OCI-LY7 (cell line): ENCODE measurements at places on chromosomes 7 and 10. TPM values are rescaled to one million over a fixed set of nuclear protein-coding genes. Genes with fewer than 3 reads are reported as not detected.

DNA sequence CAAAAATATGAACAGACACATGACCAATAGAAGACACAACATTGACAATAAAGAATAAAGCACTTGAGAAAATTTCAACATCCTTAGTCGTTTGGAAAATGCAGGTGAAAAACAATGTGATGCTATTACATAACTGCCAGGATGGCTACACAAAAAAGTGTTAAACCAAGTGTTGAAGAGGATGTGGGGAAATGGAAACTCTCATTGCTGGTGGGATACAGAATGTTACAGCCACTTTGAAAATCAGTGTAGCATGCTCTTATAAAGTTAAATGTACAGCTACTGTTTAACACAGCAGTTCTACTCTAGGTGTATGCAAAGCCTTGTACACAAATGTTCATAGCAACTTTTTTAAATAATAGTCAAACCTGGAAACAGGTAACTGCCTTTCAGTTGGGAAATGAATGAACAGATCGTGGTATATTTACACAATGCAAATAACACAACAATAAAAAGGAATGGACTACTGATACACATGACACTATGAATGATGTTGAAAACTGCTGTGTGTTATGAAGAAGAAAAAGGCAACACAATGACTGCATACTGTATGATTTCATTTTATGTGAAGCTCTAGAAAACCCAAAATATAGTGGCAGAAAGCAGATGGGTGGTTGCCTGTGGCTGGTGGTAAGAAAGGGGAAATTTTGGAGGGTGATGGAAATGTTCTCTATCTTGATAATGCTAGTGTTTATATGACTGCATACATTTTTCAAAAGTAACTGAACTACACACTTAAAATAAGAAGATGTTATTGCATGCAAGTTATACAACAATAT, 102.2 kb upstream of the VIPR2 start:
- no peak for DNase-seq

- DNase-seq = no peak
These were observed 430.8 kb downstream of the PLXNA4 start for GRCh38 chr7:132145466-132145865.

DNA sequence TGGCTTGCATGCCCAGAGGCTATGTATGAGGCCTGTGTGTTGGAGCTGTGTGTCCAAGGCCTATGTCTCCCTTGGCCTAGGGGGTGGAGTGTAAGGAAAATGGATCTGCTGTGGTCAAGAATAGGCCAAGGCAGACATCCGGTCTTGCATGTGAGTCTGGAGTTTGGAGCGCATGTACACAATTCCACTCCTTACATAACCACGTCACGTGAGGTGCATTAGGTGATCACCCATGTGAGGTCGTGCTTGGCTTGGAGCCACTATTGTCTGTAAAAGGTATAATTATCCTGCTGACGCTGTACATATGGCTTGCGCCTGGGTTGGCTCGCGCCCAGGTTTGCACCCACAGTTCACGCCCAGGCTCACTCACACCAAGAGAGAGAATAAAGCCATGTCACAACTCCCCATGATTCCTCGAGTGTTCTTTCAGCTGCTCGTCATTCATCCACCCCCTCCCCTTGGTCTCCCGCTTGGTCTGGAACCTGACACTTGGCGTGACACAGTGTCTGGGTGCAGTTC, 105.5 kb downstream of the BICC1 start:
- no peak for DNase-seq

DNA sequence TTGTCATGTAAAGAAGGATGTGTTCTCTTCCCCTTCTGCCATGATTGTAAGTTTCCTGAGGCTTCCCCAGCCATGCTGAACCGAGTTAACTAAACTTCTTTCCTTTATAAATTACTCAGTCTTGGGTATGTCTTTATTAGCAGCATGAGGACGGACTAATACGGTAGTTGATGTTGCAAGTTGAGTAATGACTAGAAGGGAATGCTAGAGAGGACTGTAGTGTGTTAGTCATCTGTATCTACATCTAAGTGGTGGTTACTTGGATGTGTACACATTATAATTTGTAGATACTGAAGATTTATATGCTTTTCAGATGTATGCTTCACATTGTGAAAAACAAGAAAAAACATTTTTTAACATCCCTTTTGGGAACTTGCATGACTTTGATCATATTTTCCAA, 244.6 kb downstream of the POLR1F start:
- DNase-seq = no peak

DNA sequence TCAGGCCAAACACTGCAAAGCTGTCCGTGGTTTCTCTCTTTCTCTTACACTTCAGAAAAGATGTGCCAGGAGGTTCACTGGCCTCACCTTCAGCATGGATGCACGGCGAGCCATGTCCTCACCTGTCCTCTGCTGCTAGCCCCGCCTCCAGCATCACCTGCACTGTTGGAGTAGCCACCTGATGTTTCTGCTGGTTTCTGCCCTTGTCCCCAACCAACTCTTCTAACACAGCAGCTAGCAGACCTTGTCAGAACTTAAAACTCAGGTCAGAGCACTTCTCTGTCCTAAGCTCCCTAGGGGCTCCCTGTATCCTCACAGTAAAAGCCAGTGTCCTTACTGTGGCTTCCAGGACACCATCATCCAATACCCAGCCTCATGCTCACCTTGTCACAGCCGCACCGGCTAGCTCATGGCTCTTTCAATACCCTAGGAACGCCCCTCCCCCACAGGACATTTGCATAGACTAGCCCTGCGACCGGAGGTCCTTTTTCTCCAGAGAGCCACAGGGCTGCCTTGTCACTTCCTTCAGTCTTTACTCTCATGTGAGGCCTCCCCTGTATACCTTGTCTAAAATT, 15.2 kb downstream of the PALD1 start:
- DNase-seq = peak; percentile 97

GRCh38 chr10:128056303-128057050, 69.7 kb downstream of the MKI67 start:
- no peak for DNase-seq

GRCh38 chr7:94575646-94576045, 66.0 kb downstream of the CASD1 start:
- DNase-seq = no peak

DNA sequence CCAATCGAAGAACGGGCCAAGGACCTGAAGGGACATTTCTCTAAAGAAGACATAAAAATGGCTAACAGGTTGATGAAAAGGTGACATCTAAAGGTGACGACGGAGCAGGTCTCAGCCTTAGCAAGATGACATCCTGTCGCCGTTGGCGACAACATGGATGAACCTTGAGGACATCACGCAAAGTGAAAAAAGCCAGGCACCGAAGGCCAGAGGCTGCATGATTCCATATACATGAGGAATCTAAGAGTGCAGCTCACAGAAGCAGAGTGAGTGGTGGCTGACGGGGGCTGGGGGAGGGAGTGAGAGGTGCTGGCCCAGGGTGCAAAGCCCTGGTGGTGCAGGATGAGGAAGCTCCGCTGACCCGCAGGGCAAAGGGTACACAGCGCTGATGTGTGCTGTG, 34.1 kb upstream of the NKX6-2 start:
- no peak for DNase-seq

- DNase-seq = no peak
These were observed 109.4 kb downstream of the WDFY4 start for GRCh38 chr10:48794074-48794473.

GRCh38 chr7:132138817-132139216, 437.5 kb downstream of the PLXNA4 start:
- DNase-seq = no peak

- DNase-seq = no peak
These were observed 199.4 kb downstream of the CYP26A1 start for GRCh38 chr10:93272884-93273675.

GRCh38 chr7:107874605-107875446, 16.2 kb upstream of the DLD start:
- peak; percentile 63 for DNase-seq

DNA sequence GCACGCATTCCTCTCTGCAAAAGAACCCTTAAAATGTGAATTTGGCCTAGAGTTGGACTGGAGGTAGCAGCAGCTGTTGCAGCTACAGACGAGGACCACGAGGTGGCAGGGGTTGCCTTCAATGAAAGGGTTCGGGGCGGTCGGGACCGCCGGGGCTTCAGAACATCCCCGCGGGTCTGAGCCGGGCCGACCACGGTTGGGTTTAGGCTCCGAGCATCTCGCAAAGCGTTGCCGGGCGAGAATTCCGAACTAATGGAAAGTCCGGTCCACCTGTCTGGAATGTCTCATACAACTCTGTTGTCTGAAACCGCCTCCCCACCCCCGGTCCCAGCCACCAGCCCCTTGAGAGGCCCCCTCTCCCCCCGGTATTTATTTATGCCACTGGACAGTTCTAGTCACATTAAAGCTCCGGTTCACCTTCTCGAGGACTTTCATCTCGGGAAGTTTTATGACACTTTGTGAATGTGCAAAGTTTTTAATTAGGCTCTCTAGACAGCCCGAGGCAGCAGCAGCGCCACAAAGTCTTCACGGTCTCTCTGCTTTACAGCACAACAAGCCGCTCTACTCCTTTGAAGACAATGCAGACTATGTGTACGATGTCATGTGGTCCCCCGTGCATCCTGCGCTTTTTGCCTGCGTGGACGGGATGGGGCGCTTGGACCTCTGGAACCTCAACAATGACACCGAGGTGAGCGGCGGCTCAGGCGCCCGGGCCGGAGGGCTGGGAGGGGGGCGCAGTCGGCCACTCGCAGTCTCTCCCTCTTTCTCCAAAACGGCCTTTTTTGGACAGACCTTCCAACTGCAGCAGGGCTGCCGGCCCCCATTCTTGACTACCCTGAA, 246.2 kb downstream of the SLC25A13 start:
- DNase-seq = peak; percentile 25

DNA sequence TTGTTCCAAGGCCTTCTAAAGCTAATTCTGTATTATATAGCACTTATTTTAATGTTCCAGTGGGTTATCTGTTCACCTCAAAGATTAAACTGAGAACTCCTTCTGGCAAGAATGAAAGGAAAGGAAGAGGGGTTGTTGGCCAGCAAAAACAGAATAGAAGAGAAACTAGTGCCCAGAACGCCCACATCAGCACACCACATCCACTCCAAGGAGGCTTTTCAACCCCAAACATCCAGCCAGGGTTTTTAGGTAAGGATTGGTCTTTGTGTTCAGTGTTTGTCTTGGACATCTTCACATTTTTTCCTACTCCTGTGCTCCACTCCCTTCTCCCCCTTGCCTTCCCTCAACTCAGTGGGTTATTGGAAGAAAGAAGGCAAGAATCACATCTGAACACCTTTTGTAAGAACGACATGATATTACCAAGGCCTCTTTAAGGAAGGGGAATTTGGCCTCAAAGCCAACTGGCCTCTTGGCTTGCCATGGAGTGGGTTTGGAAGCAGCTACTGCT, 55.8 kb downstream of the BICC1 start:
- DNase-seq = no peak

DNA sequence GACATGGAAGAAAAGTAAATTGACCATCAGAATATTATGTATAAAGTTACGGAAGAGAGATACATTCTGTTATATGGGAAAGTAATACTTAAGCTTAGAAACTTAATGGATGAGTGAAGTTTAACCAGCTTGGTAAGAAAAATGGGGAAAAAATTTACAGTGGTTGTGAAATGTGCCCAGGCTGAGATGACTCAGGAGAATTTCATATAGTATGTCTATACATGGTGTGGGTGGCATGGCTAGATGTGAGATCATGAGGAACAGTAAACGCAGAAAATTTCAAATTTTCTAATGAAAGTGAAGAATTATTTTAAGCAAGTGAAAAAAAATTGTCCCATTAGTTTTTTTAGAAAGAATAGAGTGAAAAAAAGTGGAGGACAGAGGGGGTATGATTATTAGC, 552.5 kb upstream of the SORCS1 start:
- no peak for DNase-seq

DNA sequence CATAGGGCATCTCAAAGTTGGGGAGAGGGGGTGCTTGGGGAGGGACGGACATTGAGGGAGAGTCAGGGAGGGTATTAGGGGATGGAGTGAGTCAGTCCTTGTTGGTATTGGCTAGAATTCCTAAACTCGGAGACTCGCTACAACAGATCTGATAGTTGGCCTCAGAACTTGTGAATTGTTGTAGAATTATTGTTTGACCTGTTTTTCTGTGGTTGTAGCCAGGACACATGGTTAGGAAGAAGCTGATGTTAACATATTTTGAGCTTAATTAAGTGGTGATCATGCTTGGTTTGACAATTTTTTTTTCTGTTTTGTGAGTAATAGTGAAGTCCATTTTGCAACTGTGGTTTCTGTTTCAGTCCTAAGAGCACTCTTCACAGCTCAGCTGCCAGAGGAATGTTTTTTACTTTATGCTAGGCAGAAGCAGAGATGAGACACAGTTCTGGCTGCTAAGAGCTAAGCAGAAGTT, 1190.3 kb upstream of the C7orf33 start:
- no peak for DNase-seq

DNA sequence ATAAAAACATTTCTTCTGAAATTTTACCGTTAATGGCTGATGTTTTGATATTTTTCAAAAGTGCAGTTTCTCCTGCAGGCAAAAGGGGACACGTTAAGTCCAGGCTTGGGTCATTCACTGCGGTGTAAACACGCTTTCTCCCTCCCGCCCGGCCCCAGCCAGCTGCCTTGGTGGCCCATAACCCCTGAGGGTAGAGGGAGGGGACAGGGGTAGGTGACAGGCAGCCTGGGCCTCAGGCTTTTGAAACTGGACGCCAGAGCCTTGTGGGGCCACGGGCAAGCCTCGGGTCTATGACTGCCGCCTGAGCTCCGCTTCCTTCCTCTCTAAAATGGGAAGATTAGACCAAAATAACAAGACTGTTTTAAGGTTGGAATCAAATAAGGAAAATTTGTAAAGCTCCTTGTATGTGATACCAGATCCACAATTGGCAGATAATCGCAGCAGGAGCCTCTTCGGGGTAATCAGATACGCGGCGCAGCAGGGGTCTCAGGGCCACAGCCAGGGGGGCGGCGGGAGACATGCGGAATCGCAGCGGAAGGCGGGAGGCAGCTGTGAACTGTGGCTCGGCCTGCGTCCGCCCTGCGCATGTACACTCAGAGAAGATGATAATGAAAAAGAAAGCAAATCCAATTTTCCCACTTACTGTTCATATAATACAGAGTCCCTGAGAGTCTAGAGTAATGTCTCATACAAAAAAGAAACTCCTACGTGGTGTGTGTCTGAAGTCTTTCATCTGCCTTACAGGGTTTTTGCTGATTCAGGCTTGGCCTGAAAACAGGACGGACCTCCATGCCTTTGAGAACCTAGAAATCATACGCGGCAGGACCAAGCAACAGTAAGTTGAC, 138.3 kb downstream of the EGFR start:
- DNase-seq = no peak

- no peak for DNase-seq
These were observed 229.6 kb downstream of the PHF14 start for GRCh38 chr7:11203224-11203623.

GRCh38 chr10:31099664-31100063, 68.0 kb upstream of the ZNF438 start:
- DNase-seq = no peak

The MLLT10 gene
- 67.3 and 74.0 TPM in 2 replicates for total RNA-seq

The OR2A12 gene
- total RNA-seq = not detected in 2 replicates

The TMEM270 gene
- not detected in 2 replicates for total RNA-seq

The HTR5A gene
- total RNA-seq = not detected in 2 replicates

The KLHDC10 gene
- 16.7 and 21.2 TPM in 2 replicates for total RNA-seq

The ZNF727 gene
- not detected in 2 replicates for total RNA-seq

The IFIT1B gene
- not detected in 2 replicates for total RNA-seq

The C10orf67 gene
- total RNA-seq = not detected in 2 replicates

The SLC16A12 gene
- total RNA-seq = not detected in 2 replicates

The CALML3 gene
- not detected in 2 replicates for total RNA-seq

The GSDME gene
- 33.0 and 47.0 TPM in 2 replicates for total RNA-seq

The DPP6 gene
- total RNA-seq = not detected in 2 replicates

The GRID1 gene
- total RNA-seq = 3.1 and 3.7 TPM in 2 replicates

The TEX36 gene
- total RNA-seq = not detected in 2 replicates
